Smooth muscle cell of trachea (primary cell): ENCODE measurements at places on chromosomes 2 and 18. TPM values are rescaled to one million over a fixed set of nuclear protein-coding genes. Genes with fewer than 3 reads are reported as not detected.

The IL1F10 gene
- total RNA-seq: not detected in 2 replicates

The OBSL1 gene
- 41.0 and 69.1 TPM in 2 replicates for total RNA-seq

The FAM124B gene
- total RNA-seq: 0.44 TPM in 1 of 2 replicates, not detected in the other

The MYOM1 gene
- 0.15 and 0.99 TPM in 2 replicates for total RNA-seq

The HRH4 gene
- total RNA-seq: under 0.01 TPM in 2 replicates

The KRTCAP3 gene
- total RNA-seq: not detected in 2 replicates

The NLRC4 gene
- not detected in 2 replicates for total RNA-seq

The IL18R1 gene
- total RNA-seq: 0.44 and 0.66 TPM in 2 replicates

The CAPN14 gene
- total RNA-seq: 0.33 and 0.58 TPM in 2 replicates

The EGR4 gene
- 0.83 TPM in 1 of 2 replicates, not detected in the other for total RNA-seq

The IL1RN gene
- 0.17 and 1.2 TPM in 2 replicates for total RNA-seq

The TRABD2A gene
- total RNA-seq: 13.8 and 17.5 TPM in 2 replicates

The GAREM1 gene
- total RNA-seq: 1.7 and 3.5 TPM in 2 replicates

The AKAIN1 gene
- not detected in 2 replicates for total RNA-seq

The DYTN gene
- total RNA-seq: not detected in 2 replicates

The RRM2 gene
- total RNA-seq: 5.3 and 34.2 TPM in 2 replicates

The DPYSL5 gene
- total RNA-seq: under 0.01 TPM in 1 of 2 replicates, not detected in the other

The MC4R gene
- total RNA-seq: not detected in 2 replicates

The E2F6 gene
- total RNA-seq: 8.4 and 10.3 TPM in 2 replicates

The CNDP1 gene
- total RNA-seq: not detected in 2 replicates

The ERICH2 gene
- total RNA-seq: 0.33 TPM in 1 of 2 replicates, not detected in the other

The ATF2 gene
- 48.8 and 57.6 TPM in 2 replicates for total RNA-seq

The CD302 gene
- total RNA-seq: 9.8 and 10.0 TPM in 2 replicates

The SCYGR4 gene
- total RNA-seq: not detected in 2 replicates

The TXNL1 gene
- total RNA-seq: 39.5 and 74.2 TPM in 2 replicates

The CXXC1 gene
- total RNA-seq: 39.7 and 40.4 TPM in 2 replicates
